Stimulated activated CD4-positive, alpha-beta T cell treated with anti-CD3 and anti-CD28 coated beads, TNF-alpha, amount 100 ng/mL, for 24 hours (primary cell): ENCODE measurements at places on chromosomes 2 and 18.

DNA sequence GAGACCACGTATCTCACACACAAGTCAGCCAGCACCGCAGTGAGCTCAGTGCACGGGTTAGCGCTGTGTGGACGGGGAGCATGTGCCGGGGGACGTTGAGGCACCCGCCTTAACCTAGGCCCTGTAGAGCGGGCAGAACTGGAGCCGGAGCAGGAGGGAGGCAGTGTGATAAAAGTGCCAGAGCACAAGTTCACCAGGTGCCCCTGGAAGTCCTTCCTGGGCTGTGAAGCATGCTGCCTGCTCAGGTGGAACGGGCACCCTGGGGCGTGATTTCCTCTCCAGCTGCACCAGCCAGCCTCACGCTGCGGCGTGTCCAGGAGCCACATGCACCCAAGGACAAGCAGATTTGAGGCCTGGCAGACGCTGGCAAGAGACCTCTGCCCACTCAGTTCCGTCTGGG lies 50.3 kb downstream of the ITGB1BP1 start:
- no peak for DNase-seq

- no peak for DNase-seq
Observed at GRCh38 chr2:217000406-217000805, 140.5 kb upstream of the TNP1 start.

DNA sequence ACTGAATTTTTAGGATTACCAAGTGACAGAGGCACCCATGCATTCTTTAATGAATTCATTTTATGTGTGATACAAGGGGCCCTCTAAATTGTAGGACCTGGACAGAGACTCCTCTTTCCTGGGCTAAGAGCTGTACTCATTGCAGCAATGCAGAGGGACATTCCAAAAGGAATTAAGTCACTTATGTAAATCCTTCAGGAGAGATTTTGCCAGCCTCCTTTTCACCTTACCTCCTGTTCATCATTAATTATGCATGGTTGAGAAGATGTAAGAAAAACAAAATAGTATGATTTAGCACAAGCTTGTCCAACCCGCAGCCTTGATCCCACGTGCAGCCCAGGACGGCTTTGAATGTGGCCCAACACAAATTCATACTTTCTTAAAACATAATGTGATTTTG lies 84.5 kb upstream of the TANK start:
- DNase-seq: no peak

GRCh38 chr2:22126106-22126505 lies 1002.3 kb downstream of the TDRD15 start:
- DNase-seq: no peak

DNA sequence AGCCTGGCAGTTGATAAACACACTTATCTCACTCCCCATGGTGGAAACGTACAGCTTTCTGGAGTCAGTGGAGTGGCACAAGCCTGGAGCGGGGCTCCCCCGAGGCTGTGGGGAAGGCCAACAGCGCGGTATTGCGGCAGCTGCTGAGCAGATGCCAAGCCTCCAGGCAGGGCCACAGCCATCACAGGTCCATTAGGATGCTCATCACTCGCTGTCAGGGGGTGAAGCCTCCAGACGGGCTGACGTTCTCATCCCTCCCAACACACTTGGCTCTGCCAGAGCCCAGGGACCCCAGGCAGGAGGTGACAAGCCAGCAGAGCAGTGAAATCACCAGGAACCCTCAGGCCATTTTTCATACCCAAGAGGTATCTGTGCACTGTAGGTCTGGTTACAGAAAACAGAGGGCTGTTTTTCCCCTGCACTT lies 529.2 kb upstream of the KLHL29 start:
- no peak for DNase-seq

DNA sequence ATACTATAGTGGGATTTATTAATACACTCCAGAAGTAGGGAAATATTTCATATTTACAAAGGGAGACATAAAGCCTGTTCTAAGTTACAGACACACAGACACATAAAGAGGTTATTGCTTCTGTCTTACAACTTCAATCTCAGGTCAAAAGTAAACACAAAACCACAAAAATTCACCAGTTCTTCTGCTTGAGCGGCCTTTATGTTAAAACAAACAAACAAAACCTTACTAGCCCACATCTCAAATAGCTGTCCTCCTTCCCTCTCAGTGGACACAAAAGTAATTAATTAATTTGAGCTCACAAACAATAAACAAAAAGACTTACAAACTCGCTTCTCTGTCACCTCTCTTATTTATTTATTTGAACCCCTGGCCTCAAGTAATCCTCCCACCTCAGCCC lies 1.5 kb upstream of the ASNSD1 start:
- DNase-seq: no peak

GRCh38 chr2:138491495-138491862 lies 10.1 kb upstream of the SPOPL start:
- DNase-seq: no peak

DNA sequence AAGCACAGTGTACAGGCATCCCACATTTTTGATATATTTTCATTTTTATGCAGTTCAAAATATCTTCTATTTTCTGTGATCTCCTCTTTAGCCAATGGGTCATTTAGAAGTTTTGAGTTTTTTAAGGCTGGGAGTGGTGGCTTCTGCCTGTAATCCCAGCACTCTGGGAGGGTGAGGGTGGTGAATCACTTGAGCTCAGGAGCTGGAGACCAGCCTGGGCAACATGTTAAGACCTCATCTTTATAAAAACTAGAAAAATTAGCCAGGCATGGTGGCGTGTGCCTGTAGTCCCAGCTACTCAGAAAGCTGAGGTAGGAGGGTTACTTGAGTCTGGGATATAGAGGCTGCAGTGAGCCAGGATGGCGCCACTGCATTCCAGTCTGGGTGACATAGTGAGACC lies 17.8 kb downstream of the UBR3 start:
- DNase-seq: no peak

GRCh38 chr2:43175876-43176275 lies 50.5 kb downstream of the ZFP36L2 start:
- DNase-seq: no peak

GRCh38 chr2:132252191-132252893 lies 90.6 kb upstream of the ANKRD30BL start:
- no peak for DNase-seq

GRCh38 chr2:217208867-217209266 lies 349.0 kb upstream of the TNP1 start:
- DNase-seq: no peak

DNA sequence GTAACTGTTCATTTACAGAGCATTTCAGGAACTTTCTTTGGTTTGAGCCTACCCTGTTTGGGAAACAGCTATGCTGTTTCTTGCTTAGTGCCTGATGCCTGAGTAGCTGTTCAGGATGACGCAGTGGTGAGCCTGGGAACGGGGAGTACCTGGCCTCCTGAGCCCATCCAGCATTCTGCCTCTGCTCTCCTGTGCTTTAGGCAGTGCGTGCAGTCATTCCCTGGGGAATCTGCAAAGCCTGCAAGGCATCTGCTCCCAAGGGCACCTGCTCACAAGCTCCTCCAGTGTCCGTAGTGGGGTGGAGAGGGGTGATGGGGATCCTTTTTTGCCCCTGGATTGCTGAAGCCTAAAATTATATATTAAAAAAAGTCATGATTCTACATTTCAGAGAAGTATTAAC lies 68.8 kb downstream of the RAPGEF4 start:
- DNase-seq: no peak

- no peak for DNase-seq
Observed at GRCh38 chr18:71798986-71799673, 745.0 kb downstream of the CBLN2 start.

DNA sequence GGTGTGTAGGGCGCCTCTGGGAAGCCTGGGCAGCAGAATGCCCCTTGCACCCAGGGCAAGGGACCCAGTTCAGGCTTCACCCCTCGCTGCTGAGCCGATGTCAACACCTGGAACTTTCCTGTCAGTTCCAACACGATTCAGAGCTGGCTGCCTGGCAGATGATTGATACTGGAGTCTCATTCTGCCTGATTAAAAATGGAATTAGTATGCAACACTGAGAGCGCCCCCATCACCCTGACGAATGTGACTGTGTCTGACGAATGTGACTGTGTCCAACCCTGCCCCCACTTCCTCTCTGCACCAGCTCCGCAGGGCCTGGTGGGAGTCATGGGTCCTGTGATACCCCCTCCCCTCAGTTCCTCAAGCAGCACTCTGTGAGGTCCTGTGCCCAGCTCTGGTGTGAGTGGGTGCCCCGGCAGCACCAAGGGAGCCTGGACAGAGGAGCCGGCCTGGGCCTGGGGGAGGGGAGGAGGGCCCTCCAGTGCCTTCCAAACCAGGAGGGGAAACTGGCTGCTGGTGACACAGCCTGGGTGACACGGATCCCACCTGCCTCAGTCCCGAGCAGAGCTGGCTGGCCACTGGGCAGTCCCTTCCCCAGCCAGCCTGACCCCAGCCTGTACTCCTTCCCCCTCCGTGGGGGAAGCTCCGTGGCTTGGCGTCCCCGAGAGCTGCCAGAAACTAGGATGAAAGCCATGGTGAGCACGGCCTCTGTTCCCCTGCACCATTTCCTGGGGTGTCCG lies 41.4 kb upstream of the ALPP start:
- no peak for DNase-seq

- DNase-seq: no peak
Observed at GRCh38 chr2:238567996-238568395, 141.3 kb downstream of the ASB1 start.

DNA sequence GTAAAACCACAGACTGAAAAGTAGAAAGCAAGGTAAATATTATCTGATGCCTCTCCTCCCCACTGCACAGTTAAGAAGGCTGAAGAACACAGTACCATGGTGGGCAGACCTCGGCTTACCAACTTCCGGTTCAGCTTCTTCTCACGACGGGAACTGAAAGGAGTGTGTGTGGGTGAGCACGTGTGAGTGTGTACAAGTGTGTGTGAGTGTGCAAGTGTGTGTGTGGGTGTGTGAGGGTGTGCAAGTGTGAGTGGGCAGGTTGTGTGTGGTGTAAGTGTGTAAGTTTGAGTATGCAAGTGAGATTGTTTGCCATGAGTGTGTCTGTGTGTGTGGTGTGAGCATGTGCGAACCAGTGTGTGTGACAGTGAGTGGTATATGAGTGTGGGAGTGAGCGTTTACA lies 103.5 kb downstream of the ADD2 start:
- no peak for DNase-seq

DNA sequence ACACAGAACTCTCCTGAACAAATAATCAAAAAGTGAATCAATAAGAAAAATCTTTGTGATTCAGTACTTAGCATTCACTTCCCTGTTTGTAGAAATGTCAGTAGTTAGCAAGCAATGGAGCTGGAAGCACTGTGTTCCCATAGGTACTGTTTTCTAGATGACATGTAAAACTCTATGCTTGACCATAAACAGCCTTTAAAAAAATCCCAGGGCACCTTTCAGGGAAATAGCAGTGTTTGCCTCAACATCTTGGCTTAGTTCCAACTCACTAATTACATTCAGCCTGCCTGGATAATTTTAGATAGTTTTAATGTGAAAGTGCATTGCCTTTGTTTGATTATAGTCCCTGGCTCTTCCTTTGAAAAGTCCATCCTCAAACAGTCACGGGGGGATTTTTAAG lies 721.8 kb downstream of the ERBB4 start:
- DNase-seq: no peak

- DNase-seq: no peak
Observed at GRCh38 chr2:159131914-159132281, 154.6 kb downstream of the WDSUB1 start.

GRCh38 chr2:170245312-170245711 lies 67.4 kb downstream of the MYO3B start:
- no peak for DNase-seq

GRCh38 chr2:48264627-48265026 lies 265.3 kb upstream of the STON1 start:
- DNase-seq: no peak

GRCh38 chr2:209570194-209570593 lies 146.3 kb downstream of the MAP2 start:
- DNase-seq: no peak

DNA sequence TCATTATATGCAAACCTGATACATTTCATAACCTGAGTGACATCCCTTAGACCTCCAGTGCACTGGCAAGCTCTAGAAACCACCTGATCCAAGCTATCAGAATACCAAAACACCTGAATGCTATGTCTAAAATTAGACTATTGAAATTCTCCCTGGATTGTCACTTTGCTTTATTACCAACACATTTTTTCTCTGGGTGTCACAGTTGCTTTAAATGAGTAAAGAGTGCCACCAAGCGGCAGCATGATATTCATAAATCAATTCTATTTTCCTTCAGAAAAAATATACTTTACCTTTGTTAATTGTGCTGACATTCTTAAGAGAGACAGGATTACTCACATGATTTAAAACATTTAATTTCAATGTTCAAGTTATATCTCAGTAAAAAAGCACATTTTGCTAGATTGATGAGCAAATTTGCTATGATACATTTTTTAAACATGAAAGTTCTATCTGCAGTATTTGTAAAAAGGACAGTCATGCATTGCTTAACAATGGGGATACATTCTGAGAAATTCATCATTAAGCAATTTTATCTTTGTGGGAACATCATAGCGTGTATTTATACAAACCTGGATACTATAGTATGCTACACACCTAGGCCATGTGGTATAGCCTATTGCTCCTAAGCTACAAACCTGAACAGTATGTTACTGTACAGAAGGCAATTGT lies 338.4 kb upstream of the SLC39A10 start:
- DNase-seq: peak; percentile 7

DNA sequence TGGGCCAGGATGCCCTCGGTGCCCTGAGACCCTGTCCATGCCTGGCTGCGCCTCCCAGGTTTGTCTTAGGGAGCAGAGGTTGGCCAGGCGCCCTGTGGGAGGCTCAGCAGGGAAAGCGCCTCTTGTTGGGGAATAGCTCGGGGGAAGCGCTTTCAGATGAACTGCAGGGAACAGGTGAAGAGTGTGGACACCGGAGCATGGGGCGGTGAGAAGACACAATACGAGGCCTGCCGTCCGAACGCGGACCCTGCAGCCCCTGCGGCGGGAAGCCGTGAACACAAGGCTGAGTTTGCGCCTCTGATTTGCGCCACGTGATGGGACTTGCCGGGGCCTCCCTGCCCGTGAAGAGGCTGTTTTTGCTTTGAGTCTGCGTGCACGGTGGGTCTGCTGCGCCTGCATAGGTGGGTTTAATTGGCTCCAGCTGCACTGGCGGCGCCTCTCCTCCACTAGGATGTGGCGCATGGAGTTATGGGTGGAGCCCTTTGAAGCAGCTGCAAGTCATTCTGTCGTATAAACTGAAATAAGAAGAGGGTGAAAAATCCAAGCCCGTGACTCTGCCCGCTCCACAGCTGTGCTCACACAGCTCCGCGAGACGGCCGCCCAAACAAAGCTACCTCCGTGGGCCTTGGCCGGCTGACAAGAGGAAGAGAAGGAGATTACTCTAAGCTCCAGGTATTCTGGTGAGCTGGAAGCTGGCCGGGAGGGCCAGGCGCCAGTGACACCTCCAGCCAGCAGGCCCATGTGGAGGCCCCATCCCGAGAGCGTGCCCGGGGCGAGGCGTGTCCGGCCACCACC lies 103.5 kb upstream of the CTDP1 start:
- no peak for DNase-seq

DNA sequence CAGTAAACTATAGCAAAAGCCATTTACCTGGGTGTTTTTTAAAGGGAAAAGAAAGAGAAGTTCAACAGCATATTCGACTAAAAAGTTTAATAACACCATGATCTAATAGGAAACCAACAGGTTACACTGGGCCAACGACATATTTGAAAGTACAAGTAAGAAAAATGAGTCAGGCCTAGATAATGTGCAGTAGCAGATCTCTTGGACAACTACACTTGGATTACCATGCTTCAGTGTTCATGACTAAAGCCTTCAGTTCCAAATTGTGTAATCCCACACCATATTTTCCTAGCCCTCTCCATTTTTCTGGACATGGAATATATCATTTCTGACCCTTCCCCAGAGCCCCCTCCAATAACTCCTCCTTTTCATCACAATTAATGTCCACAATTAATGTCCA lies 39.1 kb upstream of the FIGN start:
- no peak for DNase-seq

GRCh38 chr2:183059561-183059960 lies 19.0 kb upstream of the DUSP19 start:
- DNase-seq: no peak

GRCh38 chr2:170503971-170504809 lies 210.9 kb upstream of the SP5 start:
- DNase-seq: no peak
